AG08396 (cell line): ENCODE measurements at places on chromosomes 2 and 18.

DNA sequence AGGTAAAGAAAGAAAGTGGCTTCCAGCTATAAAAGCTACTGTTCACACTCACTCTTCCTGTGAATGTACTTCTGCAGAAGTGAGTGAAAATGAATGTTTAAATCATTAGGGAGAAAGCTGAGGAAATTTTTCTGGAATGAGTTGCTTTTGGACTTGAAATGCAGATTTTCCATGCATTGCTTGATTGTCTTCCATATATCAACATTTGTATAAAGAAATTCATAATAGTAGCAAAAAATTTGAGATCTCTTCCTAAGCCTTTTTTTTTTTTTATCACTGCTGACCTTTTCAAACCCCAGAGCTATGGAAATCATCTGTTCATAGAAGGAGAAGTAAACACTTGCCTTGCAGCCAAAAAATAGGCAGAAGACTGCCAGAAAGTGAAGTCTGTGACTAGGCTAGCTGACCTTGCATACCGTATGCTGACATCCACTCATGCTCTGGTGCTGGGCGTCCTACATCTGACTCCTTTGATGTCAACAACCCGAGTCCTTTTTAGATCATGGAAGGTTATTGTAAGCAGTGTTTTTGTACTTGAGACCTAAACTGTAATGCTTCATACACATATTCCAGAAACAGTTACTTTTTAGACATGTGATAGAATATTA, 154.5 kb upstream of the RASGRP3 start:
- DNase-seq: peak; percentile 29

DNA sequence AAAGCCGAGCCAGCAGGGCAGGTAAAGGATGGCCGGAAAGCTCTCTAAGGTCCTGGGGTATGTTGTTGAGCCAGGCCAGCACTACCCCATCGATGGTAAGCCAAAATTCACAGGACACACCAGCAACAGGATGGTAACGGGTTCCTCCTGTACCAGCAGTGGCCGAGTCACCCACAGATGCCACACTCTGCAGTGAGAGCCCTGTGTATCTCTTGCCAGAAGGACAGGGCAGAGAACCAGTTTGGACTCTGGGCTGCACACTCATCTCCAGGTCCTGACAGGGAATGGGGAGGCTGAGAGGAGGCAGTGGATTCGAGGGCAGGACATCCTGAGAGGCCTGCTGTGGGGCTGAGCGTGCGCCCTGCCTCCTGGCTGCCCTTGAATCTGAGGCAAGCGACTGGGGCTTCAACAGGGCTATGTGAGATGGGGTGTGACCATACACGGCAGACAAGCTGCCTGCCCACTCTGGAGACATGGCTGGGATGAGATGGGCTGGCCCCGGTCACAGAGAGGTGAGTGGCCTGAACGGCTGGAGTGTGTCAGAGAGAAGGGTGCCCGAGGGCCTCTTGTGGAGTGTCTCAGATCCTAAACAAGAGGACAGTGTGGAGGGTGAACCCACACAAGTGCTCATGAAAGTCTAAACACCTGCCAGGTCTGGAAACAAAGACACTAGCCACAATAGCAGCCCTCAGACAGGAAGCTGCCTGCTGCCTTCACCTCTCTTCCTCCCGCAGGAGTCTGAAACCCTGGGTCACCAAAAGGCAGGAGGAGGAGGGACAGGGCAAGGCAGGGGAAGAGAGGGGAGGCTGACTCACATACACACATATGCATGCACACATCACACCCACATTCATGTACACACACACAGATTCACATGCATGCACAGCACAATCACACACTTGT, 182.3 kb downstream of the LOXHD1 start:
- DNase-seq: no peak

- no peak for DNase-seq
These were observed 110.9 kb upstream of the L3MBTL4 start for GRCh38 chr18:6525604-6526003.

GRCh38 chr2:136572335-136572734, 193.0 kb upstream of the THSD7B start:
- no peak for DNase-seq

DNA sequence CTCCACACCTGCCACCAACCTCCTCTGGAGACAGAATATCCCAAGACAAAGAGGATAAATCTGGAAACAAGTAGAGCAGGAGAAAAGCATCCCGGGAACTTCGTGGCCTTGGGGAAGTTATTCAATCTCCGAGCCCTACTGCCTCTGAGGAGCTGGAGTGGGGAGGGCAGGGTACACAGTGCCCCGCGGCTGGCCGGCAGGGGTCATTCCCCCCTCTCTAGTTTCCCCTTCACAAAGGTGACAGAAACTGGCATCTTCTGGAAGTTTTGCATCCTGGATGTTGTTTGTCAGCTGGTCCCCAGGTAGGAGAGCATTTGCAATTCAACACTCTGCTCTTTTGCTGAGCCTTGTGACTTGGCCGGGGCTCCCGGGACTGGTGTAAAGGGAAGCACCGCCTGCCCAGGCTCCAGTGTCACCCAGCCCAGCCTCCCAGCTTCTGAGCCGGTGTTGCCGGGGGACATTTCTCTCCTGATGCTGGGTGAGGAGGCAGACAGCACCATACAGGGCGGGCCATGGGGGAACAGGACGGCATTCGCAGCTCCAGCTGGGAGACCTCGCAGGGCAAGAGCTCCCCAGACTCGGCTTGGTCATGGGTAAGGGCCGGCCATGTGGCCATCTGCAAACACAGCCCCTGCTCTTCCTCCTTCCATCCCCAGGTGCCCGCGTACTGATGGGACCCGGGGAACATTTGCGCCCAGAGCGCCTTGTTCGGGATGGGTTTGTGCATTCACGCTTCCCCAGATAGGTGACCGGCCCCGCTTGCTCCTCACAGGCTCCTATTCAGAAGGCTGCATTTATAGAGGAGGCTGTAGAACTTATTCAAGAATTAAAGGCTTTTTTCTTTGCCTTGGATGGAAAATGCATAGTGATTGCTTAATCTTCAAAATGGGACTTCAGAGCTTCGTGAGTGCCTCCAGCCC, 7.4 kb upstream of the NTSR2 start:
- DNase-seq: no peak

DNA sequence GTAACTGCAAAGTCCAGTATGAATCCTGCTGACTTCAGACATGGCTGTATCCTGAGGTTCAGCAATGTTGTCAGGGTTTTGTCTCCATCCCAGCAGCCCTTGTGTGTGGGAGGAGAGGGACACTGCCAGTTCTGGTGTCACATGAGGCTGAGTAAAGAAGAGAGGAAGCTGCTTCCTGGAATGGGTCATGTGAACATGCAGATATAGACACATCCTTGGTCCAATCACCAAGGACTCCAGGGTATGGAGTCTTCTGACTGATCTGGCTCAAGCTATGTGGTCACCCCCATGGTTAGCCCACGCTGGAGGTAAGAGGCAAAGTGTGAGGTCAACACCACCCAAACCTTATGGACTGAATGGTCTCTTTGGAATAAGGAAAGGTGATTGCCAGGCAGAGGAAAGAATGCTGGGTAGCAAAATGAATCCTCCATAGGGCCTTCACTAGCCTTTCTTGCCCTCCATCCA, 134.4 kb upstream of the SLC1A4 start:
- DNase-seq: peak; percentile 47

GRCh38 chr18:136433-136832, 21.9 kb upstream of the USP14 start:
- DNase-seq: no peak

DNA sequence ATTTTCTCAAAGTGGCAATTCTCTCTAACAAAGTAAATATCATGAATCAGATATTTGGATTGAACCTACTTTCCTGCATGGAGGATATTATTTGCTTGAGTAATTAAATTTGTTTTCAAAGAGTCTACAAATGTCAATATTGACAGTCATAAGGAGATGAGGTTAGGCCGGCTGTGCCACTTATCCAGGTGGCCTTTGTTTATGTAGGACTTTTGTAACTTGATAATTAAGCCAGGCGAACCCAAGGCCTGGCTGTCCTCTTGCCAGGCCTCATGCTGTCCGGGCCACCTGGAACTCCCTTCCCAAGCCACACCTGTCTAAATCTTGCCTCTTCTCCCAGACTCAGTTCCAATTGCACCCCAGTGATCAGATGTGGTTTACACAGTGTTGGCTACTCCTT, 255.2 kb downstream of the ACKR3 start:
- DNase-seq: no peak

DNA sequence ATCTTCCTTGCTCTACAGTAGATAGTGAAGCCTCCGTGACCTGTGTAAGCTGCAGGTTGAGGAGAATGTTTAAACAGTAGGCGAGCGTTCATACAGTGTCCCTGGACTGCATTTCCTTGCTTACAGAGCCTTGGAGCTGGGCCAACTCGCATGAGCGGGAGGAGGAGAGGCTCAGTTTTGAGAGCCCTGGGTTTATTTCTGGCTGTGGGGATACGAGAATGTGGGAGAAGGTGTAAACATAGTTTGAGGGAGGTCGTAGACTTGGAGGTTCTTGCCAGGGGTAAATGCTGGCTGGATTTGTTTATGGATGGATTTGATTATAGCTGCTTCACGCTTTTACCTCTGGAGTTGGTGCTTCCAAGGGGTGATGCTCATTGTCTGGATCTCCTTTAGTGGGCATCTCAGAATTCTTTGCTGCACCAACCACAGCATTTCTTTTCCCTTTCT, 20.8 kb downstream of the CRIM1 start:
- DNase-seq: no peak

DNA sequence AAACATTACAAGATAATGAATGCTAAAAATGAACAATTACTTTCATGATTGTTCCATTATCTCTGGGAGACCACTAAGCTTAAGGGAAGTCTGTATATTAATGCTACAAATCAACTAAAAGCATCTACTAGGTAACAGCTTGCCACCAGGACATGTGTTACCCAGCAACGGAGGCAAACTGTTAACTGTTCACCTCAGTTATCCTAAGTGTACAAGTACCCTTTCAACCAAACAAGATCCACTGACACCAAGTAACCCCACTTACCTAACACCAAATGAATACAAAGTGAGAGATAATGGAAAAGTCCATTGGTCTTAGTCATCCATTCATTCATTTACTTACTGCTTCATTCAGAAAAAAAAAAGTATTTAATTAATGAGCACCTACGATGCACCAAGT, 54.7 kb upstream of the KIDINS220 start:
- no peak for DNase-seq

- no peak for DNase-seq
These were observed 59.5 kb downstream of the TNFRSF11A start for GRCh38 chr18:62384610-62385097.

DNA sequence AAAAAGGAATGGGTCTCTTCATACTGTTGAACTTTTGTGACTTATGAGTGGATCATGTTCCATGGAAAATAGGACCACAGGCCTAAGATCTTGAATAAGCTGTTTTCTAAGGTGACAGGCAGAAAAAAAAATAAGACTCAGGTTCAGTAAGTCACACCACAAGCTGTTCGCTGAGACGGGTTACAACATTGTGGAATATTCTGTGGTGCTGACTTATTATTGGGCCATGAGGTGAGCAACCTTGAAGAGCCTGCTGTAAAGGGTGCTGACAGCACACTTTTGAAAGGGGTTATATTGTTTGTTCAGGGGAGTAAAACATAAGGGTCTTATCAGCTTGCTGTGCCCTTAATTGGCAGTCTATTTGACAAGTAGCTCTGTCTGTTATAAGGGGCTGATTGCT, 439.8 kb upstream of the SLC14A2 start:
- DNase-seq: no peak

GRCh38 chr2:187994464-187995331, 297.0 kb upstream of the GULP1 start:
- no peak for DNase-seq

DNA sequence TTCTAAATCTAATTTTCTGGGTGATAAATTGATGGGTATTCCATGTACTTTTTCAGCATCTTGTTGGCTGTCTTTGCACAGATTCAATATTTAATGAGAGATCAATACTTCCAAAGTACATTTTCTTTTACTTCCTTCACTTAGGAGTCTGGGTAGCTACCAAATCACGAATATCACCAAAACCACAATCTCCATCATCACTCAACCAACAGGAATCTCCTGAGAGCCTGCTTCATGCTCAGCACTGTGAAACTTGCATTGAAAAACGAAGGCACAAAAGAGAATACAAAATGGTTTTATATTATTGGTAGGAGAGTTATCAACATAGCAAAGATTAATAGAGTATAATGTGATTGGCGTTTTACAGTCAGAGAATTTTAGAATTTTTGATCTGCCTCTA, 261.5 kb upstream of the DSEL start:
- no peak for DNase-seq

GRCh38 chr2:156784020-156784701, 348.0 kb downstream of the GPD2 start:
- no peak for DNase-seq

GRCh38 chr2:215532844-215533243, 97.0 kb upstream of the FN1 start:
- no peak for DNase-seq

DNA sequence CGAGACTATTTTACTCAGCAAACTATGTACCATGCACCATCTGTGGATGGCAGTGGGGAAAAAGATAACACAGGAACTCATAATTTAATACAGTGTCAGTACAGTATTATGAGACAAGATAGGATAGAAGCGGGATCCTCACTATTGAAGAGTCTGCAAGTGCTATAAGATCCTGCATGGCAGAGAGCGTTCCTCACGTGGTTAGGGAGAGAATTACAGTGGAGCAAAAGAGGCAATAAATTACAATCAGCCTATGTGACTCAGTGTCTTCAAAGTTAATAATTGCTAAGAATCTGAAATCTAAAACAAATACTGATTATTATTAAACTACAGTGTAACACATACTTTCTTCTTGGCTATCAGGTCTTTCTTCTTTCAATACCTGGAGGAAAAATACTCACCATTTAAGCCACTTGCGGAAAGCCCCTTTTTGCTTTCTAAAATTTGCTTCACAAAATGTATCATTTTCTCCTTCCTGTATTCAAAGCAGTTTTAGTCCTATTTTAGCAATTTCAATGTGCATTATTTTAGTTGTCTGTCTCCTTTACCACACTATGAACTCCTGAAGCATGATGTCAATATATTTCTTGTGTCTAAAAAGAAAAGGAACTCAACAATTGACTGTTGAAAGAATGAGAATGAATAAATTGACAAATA, 342.9 kb downstream of the SPAG16 start:
- DNase-seq: no peak

- DNase-seq: no peak
These were observed 115.1 kb downstream of the NAB1 start for GRCh38 chr2:190763901-190764514.

DNA sequence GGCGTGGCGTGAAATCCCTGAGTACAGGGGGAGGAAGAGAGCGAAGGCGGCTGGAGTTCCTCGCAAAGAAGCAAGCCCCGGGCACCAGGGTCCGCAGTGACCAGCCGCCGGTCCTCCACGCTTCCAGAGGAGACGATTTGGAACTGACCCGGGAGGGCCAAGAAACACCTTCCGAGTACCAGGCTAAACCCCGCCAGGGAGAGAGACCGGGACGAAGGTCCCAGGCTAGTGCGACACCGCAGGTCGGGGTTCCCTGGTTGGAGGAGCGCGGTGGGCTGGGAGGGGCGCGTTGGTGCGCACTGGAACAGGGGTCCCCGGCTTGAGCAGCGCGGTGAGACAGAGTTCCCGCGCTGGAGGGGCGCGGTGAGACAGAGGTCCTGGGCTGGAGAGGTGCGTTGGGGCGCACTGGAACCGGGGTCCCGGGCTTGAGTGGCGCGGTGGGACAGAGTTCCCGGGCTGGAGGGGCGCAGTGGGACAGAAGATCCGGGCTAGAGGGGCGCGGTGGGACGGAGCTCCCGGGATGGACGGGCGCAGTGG, 901 bp downstream of the WDFY1 start:
- DNase-seq: peak; percentile 38
